ENCODE measurements at places on chromosomes 16 and 17. TPM values are rescaled to one million over a fixed set of nuclear protein-coding genes. Genes with fewer than 3 reads are reported as not detected.

Gene MAP3K3
- 55.1 TPM for total RNA-seq

Gene CSH2
- not detected for total RNA-seq

Gene USP43
- 14.8 TPM for total RNA-seq

Gene ITGAD
- total RNA-seq, result 0.52 TPM

Gene TPSG1
- total RNA-seq, result 38.8 TPM

Gene OTOP2
- not detected for total RNA-seq

Gene CNP
- 48.6 TPM for total RNA-seq

Gene DNAH3
- 3.8 TPM for total RNA-seq

Gene AOC2
- 5.2 TPM for total RNA-seq

Gene YBX2
- 1.2 TPM for total RNA-seq

Gene SEC14L5
- 1.7 TPM for total RNA-seq
